ENCODE measurements at places on chromosomes 11 and 22. TPM values are rescaled to one million over a fixed set of nuclear protein-coding genes. Genes with fewer than 3 reads are reported as not detected.

Gene MS4A6A
- 50.2 TPM for total RNA-seq

Gene APOL6
- total RNA-seq = 7.6 TPM

Gene SMC1B
- not detected for total RNA-seq

Gene CD3E
- total RNA-seq = 0.82 TPM

Gene OR51B2
- total RNA-seq = 0.47 TPM

Gene MOGAT2
- total RNA-seq = 0.53 TPM

Gene CACNA1I
- 0.18 TPM for total RNA-seq

Gene BCL2L13
- total RNA-seq = 44.1 TPM

Gene OR8A1
- total RNA-seq = not detected

Gene SNX32
- total RNA-seq = 1.9 TPM

Gene ARHGAP8
- total RNA-seq = 14.8 TPM

Gene MIOX
- total RNA-seq = 5.4 TPM

Gene CYB5R3
- total RNA-seq = 79.5 TPM

Measured in metanephros (tissue), 2 donors.